ENCODE measurements at places on chromosomes 1 and 21.

- no peak for DNase-seq
Observed at GRCh38 chr1:218341325-218341724, 3.8 kb upstream of the TGFB2 start.

DNA sequence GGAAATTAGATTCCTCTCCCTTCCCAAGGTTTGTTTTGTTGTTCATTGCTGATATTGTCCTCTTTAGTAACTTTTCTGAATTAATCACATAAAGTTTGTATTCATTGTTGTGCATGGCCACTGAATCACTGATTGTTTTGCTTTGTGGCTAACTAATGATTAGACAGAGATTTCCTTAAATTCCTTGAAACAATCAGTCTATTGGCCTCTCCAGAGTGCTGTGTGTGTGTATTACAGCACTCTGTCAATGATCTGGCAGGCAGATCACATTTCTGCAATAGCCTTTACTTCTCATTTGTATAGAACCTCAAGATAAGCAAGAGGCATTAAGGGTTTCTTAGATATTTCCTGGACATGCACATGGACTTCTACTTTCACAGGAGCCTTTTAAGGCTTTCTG lies 78.6 kb downstream of the DUSP10 start:
- DNase-seq, result no peak

DNA sequence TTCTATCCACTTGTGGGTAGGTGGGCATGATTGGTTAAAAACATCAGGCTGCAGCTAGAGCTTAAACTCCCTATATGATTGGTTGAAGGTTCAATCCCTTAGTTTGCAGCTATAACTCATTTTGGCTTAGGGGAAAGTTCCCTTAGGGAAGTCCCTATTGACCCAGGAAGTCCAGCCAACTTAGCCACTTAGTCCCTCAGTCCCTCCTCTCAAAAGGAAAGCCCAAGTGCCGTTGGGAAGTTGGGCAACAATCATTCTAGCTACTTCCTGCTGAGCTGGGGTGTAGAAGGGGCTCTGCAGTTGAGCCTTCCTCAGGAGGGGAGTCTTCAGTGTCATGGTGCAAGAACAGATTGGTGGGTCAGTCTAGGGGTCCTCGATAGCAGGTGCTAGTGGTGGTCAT lies 12.2 kb downstream of the MSTO1 start:
- DNase-seq, result no peak

DNA sequence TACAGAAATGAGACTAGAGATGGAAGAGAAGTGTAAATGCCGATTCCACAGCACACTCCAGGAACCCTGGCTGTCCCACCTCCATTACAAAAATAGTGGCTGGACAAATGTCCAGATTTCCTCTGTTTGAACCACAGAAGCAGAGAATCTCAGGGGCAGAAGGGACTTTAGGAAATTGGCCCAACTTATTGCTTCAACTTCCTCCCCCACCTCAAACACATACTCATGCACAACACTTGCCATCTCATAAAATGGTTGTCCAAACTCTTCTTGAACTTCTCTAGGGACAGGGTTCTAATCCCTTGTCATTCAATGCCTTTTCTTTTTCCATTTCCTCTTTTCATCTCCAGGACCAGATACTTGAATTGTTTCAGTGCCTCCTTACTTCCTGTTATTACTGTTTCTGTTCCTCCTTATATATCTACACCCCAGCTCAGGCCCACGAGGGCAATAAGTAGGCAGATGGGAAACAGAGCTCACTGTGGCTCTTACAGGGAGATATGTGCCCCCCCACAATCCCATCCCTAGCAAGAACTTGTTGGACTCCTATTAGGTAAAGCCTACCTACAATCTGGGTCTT lies 8.5 kb upstream of the B4GALT3 start:
- no peak for DNase-seq

GRCh38 chr1:151984313-151984956 lies 9.2 kb downstream of the S100A10 start:
- DNase-seq, result no peak

- DNase-seq, result no peak
Observed at GRCh38 chr1:170790175-170790574, 126.2 kb downstream of the PRRX1 start.

GRCh38 chr1:205811660-205812059 lies 1.3 kb downstream of the SLC41A1 start:
- no peak for DNase-seq

DNA sequence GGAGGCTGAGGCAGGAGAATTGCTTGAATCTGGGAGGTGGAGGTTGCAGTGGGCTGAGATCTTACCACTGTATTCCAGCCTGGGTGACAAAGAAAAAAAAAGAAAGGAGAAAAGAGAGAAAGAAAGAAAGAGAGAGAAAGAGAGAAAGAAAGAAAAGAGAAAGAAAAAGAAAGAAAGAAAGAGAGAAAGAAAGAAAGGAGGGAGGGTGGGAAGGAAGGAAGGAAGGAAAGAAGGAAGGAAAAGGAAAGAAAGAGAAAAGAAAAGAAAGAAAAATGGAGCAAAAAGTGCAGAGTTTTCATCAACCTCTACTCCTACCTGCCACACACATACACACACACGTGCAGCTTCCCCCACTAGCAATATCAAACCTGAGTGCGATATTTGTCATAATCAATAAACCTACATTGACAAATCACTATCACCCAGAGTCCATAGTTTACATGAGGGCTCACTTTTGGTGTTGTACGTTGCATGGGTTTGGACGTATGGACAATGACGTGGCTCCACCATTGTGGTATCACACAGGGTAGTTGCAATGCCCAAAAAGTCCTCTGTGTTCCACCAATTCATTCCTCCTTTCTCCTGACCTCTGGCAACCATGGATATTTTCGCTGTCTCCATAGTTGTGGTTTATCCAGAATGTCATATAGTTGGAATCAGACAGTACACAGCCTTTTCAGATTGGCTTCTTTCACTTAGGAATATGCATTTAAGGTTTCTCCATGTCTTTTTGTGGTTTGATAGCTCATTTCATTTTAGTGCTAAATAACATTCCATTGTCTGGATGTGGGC lies 36.5 kb downstream of the EVA1C start:
- DNase-seq, result no peak

DNA sequence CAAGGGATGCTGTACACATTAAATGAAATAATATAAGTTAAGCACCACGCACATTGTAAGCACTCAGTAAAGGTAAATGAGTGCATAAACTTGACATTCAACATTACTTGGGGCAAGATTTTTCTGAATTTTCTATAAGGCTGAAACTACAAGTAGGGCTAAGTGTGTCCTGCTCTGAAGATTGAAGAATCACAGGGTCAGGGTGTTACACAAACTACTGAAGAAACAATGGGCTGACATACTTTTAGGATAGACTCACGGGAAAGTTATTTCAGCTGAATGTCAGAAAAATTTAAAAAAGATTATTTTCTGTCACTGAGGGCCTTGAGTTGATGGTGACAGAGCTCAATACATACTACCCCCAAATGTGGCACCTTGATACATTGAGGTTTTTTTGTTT lies 644.2 kb upstream of the PLXNA2 start:
- no peak for DNase-seq
